ENCODE measurements at places on chromosomes 7 and 10. TPM values are rescaled to one million over a fixed set of nuclear protein-coding genes. Genes with fewer than 3 reads are reported as not detected.

TMEM140 gene
- 3.4 TPM for total RNA-seq

OPN4 gene
- total RNA-seq, result not detected

DNA sequence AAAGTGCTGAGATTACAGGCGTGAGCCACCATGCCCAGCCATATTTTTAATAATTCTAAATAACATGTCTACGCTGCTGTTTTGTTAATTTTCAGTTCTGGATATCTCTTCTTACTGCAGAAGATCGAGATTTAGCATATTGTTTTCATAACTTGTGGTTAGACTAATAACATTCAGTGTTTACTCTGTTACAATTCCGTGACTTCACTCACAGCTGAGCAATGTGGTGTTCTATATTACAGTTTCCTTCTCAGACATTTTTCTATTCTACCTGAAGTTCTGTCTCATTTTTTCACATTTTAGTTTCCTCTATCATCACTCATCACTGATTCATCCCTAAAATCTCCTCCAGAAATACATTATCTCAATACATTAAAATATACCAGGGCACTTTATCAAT, 10.9 kb downstream of the RNF32 start:
- no peak for DNase-seq
- H3K4me3 ChIP-seq, result no peak overlapping the region
- H3K27me3 ChIP-seq, result no peaks in the 10 kb centered on the region
- peaks cover under 1% of the 10 kb centered on the region for H3K4me1 ChIP-seq
- H3K36me3 ChIP-seq, result no peaks in the 10 kb centered on the region

ZNF22 gene
- total RNA-seq, result 44.5 TPM

DNA sequence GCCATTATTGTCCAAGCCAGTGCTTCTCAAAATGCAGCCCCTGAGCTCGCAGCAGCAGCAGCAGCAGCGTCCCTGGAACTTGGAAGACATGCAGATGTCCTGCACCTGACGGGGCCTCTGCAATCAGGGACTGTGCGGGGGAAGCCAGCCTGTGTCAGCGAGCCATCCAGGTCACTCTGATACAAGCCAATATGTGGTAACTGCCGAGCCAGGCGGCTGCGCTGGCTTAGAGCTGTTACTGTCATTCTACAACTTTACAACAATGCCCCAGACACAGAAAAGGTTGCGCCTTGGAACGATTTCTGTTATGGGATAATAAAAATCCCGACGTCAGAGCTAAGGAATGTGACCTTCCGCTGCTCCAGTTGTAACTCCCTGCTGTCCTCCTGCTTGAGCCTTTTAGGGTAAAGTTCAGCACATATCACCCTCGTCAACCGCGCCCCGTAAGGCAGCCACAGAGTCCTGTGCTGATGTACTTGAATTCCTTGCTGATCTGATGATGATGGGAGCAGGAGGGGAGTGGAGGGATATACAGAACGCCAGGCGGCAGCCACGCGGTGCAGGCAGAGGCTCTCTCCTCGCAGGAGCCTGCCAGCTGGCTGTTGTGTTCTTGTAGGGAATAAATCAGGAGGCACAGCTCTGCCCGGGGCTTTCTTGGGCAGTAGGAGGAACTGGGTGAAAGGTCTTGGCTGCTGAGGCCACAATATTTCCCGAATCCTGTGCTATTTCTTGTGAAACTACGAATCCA, 20.0 kb upstream of the CRYGN start:
- peaks cover 5% of the 10 kb centered on the region for H3K36me3 ChIP-seq
- H3K27me3 ChIP-seq, result no peaks in the 10 kb centered on the region
- peak overlapping the region; percentile 94 for H3K27ac ChIP-seq
- DNase-seq, result peak; percentile 62
- H3K4me1 ChIP-seq, result peaks cover 28% of the 10 kb centered on the region

SYT15 gene
- total RNA-seq, result 3.3 TPM

AMPH gene
- total RNA-seq, result 37.3 TPM

TDRD1 gene
- total RNA-seq, result 1.9 TPM

DNA sequence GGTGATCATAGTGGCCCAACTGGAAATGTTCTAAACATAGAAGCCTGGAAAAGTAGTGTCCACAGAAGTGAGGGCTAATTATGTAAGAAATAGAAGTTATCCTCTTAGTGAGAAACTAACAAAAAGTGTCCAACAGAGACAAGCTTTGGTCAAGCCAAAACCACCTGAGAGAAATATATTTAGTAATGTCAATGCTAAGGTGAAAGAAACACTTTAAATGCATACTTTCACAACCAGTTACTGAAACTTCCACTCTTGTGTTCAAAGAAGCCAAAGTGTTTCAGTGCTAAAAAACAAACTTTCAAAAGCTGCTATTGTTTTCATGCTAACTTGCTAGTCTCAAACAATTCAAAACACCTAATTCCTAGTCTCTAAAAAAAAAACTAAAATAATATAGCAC, 18.1 kb downstream of the RAB11FIP2 start:
- no peak for DNase-seq
- H3K4me1 ChIP-seq, result no peaks in the 10 kb centered on the region
- peaks cover 7% of the 10 kb centered on the region for H3K36me3 ChIP-seq

- no peak for DNase-seq
- no peak overlapping the region for H3K27ac ChIP-seq
- no peaks in the 10 kb centered on the region for H3K36me3 ChIP-seq
Measured at GRCh38 chr10:25455980-25456567, 281.3 kb downstream of the GPR158 start.

- no peak overlapping the region for H3K27ac ChIP-seq
- no peaks in the 10 kb centered on the region for H3K27me3 ChIP-seq
- no peaks in the 10 kb centered on the region for H3K36me3 ChIP-seq
- H3K4me3 ChIP-seq, result no peak overlapping the region
- no peak for DNase-seq
Measured at GRCh38 chr10:104809288-104810090, 168.4 kb downstream of the SORCS3 start.

UNCX gene
- 0.69 TPM for total RNA-seq
